Muscle of arm (tissue), 14 donors: ENCODE measurements at places on chromosomes 4 and X. TPM values are rescaled to one million over a fixed set of nuclear protein-coding genes. Genes with fewer than 3 reads are reported as not detected.

CTSO gene
- polyA plus RNA-seq: 28.6 TPM

DNA sequence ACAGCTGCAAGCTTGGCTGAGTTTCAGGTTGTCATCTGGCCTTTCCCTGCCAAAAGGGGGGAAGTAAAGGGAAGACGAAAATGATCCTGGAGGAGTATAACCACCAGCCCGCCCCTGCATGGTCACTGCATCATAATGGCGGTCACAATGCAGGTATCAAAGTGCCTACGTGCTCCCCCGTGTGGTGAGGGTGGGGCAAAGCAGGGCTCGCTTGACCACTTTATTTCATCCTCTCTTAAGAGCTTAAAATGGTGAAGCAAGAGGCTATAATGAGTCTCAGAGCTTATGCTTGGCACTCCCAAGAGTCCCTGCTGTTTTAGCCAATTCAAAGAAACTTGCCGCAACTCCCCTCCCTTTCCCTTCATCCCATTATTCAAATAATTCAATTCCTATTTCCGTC is 105.6 kb downstream of the APOOL start:
- DNase-seq: no peak

DNA sequence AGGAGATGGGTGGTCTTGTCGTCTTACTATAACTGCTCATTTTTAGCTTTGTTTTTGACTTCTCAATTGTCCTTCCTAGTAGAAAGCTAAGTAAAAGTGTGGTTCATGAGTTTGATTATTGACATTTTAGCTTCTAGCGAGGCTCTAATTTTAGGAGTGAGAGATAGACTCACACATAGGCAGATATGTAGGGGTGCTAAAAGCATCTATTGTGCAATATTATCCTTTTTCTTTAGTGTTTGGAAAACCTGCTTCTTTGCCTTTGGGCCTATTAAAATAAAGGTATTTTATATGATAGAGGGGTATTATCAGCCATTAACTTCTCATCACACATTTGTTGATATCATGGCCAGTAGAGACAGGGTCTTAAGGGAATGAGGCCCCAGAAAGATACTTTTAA is 195.3 kb downstream of the SPRY1 start:
- no peak for DNase-seq

DNA sequence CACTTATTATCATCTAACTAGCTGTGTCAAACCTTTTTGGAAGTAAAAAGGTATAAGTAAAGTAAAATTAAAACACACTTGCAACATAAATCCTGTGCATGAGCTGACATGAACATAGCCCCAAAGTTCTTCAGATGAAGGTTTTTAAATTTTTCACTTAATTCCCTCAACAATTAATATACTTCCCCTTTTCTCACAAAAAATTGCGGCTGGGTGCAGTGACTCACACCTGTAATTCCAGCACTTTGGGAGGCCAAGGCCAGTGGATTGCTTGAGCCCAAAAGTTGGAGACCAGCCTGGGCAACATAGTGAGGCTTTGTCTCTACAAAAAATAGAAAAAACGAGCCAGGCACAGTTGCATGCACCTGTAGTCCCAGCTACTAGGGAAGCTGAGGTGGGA is 16.8 kb downstream of the RASGEF1B start:
- DNase-seq: no peak

DNA sequence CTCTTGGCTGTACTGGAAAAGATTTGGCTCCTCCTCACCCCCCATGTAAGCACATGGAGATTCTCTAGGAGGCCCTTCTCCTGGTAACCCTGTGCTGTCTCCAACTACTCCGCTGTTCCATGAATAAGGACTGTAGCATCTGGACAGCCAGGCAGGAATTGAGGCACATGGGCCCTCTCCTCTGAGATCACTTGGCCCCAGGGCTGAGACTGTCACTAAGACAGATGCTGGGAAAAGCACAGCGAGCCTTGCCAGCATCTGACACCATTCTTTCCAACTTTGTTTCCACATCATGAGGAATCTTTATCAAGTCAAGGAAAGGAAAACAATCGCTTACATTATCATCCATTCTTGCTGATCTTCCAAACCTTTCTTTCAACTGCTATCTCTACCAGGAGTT is 222.6 kb upstream of the INTU start:
- DNase-seq: no peak
